ENCODE measurements at places on chromosomes 4 and X. TPM values are rescaled to one million over a fixed set of nuclear protein-coding genes. Genes with fewer than 3 reads are reported as not detected.

GRCh38 chr4:137819964-137820383 is 287.7 kb upstream of the PCDH18 start:
- peak; percentile 76 for DNase-seq

GRCh38 chr4:187190390-187190789 is 466.7 kb upstream of the FAT1 start:
- no peak for DNase-seq

DNA sequence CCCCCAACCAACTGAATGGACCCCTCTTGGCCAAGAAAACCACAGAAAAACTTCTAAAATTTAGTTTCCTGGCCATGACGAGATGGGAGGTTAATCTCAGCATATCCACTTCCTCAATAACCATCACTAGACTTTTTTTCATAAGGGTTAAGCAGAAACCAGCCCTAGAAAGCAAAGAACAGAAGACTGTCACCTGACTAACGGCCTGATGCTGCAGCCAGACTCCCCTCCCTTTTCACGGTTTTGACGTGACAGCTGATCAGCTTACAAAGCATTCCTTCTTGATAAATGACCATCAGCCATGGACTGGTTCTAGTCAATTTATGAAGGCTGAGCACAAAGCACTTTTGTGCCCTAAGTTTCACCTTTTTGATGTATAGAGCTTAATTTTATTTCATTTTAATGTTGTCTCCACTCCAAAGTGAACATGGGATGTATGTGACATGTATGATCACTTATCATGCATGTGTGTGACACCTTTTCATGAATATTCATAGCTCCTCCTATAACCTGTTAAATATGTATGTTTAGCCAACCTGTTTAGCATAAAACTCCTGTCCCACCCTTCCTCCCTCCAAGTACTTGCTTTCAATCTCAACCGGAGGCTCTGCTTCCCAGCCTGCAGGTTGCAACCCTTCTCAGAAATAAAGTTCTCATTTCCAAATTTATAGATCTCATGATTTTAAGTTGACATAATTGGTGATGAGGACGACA is 56.3 kb downstream of the SERTM2 start:
- peak; percentile 0 for DNase-seq

GRCh38 chrX:275967-276580 is 5.1 kb upstream of the PLCXD1 start:
- no peak for DNase-seq

DNA sequence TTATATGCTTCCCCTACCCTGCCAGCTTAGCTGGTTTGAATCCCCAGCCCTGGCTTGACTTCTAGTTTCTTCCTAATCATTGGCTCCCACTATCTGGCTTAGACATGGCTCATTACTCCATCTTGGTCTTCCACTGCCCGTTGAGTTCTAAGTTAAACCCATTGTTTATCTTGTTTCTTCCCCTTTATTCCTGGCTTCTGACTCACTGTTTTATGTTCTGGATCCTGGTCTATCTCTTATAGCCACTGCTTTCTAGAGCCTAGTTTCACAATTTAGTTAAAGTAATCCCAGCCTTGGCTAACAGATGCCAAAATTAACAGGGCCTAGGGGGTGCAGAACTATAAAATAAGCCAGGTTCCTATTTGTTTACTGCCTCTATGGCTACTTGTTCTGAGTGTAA is 120.9 kb downstream of the ARHGEF9 start:
- no peak for DNase-seq

DNA sequence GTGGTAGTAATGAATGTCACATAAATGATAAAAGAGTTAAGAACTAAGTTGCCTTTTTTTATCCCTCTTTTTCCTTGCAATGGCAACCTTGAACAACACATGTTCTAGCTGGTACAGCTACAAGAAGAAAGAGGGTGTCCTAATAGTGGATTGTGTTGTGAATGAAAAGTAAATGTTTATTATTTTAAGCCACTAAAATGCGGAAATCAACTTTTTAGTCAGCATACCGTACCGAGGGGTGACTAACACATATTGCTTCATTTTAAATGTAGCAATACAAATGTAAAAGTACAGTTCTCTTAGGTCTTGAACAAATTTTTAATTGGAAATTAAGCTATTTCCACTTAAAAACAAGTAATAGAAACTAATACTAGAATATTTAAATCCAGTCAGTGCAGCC is 17.7 kb upstream of the AP1AR start:
- DNase-seq = no peak

GRCh38 chr4:8098506-8098905 is 60.1 kb downstream of the ABLIM2 start:
- DNase-seq = no peak

DNA sequence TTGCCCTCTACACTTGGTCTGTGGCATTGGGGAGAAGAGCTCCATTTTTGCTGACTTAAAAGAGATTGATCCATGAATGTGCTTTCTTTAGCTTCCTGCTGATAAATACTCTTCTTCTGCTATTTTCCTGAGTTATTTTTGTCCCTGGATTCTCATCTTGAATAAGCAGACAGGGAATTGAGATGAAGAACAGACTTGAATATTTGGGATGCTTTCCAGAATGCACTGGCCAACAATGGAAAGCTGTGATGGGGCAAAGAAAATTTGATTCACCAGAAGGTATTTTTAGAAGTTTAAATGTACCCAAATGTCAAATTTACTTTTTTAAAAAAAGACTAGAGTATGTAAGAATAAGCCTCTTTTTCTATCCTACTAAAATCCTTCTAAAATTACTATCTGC is 309.9 kb upstream of the PPP1R2C start:
- no peak for DNase-seq

GRCh38 chrX:133364196-133364595 is 51.1 kb downstream of the GPC4 start:
- no peak for DNase-seq

GRCh38 chrX:50483283-50483682 is 12.7 kb upstream of the DGKK start:
- DNase-seq = no peak

DNA sequence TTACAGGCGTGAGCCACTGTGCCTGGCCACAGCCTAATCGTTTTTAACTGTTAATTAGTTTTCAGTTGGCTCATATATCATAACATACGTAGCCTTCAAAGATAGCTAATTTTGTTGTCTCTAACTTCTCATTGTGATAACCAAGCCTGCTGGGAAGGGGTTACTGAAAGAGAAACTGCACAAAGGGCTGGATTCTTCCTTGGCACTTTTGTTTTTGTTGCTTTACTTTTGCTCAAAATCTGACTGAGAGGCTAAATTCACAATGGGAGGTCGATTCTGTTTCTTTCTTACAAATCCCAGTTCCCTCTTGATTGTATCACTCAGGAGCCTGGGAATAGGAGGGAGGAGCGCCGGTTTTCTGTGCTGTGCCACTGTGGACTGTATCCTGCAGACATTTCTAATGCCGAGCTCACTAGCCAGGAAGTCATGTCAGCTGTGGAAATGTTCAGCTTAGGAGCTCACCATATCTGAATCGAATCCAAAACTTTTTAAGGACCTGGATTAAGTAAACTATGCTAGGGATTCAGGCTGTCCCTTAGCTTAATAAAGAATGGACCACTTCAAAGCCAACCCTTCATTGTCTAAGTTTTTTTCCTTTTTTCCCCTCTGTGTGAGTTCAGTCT is 120.5 kb upstream of the FAT1 start:
- peak; percentile 11 for DNase-seq

GRCh38 chrX:119760026-119760877 is 1.9 kb downstream of the SOWAHD start:
- no peak for DNase-seq

DNA sequence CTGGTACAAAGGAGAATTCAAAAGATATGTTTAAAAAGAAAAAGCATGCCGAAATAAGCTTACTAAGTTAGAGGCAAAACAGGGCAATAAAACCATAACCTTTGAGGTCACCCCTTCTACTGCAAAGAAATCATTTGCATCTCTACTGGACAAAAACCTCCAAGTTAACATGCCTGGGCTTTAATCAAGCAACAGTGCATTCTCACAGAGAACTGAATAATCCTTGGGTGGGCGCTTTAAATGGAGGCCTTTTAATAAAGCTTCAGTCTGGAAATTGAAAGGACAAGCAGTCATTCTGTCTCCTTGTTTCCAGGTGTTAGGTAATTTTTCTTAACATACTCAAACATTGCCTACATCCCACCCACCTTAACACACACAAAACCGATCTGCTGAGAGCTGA is 34.6 kb upstream of the SMS start:
- no peak for DNase-seq

DNA sequence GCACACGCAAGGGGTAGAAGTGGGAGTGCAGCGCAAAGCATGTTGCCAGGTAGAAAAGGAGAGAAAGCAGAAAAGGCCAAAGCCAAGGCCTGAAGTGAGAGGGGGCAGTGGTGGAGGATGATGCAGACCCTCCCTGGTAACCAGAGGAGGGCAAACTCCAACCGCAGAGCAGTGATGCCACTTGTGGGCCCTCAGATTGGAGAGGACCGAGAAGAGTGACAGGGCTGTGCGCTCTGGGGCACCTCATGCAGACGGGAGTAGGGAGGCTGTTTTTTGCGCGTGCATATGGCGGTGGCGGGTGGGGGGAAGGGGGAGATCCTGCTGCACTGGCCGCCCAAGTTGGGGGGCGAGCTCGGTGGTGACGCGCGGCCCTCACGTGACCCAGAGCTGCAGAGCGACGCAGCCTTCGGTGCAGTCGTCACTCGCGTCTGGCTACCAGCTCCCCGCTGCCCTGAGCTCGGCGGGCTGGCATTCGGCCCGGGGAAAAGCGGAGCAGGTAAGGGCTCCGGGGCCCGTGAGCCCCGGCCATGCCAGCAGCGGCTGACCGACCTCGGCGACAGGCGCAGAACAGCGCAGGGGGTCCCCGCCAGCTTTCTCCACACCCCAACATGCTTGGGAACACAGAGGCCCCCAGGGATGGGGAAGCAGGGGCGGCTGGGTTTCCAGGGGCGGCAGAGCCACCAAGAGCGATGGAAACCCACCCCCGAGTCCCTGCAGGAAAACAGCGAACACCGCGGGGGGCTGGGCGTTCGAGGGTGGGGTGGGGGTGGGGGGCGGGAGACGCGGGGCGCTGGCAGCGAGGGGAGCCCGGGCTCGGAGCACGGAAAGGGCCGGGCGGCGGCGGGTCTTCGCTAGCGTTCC is at the start of gene BEX3:
Gene BEX3, plus strand, starts transcription at position 421 of the 861 bp plus-strand sequence. CDS start 984 bp downstream, outside the sequence.
- peak; percentile 61 for DNase-seq

DNA sequence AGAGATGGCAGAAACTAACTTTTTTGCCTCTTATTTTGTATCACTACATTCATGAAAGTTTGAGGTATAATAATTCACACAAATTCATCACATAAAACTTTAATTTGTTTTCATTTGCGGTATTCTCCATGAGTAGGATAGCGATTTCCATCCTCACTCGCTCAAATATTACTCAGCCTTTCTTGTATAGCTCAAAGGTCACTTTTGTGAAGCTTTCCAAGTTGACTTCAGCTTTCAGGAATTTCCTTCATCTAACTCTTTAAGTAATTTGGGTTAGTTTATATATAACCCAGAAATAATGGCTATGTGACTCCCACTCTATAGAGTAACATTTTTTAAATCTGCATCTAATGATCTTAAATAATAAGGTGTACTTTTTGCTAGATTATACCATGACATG is 314.4 kb downstream of the IL1RAPL1 start:
- no peak for DNase-seq

MAGEE2 gene
- total RNA-seq = not detected

USP17L10 gene
- not detected for total RNA-seq

CTAG1A gene
- not detected for total RNA-seq

FAM9B gene
- 0.13 TPM for total RNA-seq

GAK gene
- 98.5 TPM for total RNA-seq

SH3RF1 gene
- 4.1 TPM for total RNA-seq

ALB gene
- not detected for total RNA-seq

AKAP4 gene
- not detected for total RNA-seq

TCEAL1 gene
- total RNA-seq = 23.2 TPM

KIAA1210 gene
- 0.08 TPM for total RNA-seq

HELT gene
- total RNA-seq = not detected

Measured in SK-MEL-5 (cell line).